ENCODE measurements at places on chromosomes 1 and 21.

GRCh38 chr21:34833465-34833864 lies 164.7 kb downstream of the CLIC6 start:
- peak; percentile 40 for DNase-seq

GRCh38 chr1:97304366-97304765 lies 582.8 kb downstream of the PTBP2 start:
- DNase-seq, result no peak

DNA sequence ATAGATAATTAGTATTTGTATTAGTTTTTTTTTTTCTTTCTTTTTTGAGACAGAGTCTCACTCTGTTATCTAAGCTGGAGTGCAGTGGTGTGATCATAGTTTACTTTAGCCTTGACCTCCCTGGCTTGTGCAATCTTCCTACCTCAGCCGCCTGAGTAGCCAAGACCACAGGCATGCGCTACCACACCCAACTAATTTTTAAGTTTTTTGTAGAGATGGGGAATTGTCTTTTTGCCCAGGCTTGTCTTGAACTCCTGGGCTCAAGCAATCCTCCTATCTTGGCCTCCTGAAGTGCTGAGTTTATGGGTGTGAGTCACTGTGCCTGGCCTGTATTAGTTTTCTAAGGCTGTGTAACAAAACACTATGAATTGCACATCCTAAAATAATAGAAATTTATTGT lies 58.3 kb downstream of the MSH4 start:
- no peak for DNase-seq

- DNase-seq, result no peak
Observed at GRCh38 chr1:78799926-78800325, 150.3 kb downstream of the IFI44 start.

GRCh38 chr1:65207317-65207716 lies 59.3 kb downstream of the AK4 start:
- DNase-seq, result peak; percentile 67

DNA sequence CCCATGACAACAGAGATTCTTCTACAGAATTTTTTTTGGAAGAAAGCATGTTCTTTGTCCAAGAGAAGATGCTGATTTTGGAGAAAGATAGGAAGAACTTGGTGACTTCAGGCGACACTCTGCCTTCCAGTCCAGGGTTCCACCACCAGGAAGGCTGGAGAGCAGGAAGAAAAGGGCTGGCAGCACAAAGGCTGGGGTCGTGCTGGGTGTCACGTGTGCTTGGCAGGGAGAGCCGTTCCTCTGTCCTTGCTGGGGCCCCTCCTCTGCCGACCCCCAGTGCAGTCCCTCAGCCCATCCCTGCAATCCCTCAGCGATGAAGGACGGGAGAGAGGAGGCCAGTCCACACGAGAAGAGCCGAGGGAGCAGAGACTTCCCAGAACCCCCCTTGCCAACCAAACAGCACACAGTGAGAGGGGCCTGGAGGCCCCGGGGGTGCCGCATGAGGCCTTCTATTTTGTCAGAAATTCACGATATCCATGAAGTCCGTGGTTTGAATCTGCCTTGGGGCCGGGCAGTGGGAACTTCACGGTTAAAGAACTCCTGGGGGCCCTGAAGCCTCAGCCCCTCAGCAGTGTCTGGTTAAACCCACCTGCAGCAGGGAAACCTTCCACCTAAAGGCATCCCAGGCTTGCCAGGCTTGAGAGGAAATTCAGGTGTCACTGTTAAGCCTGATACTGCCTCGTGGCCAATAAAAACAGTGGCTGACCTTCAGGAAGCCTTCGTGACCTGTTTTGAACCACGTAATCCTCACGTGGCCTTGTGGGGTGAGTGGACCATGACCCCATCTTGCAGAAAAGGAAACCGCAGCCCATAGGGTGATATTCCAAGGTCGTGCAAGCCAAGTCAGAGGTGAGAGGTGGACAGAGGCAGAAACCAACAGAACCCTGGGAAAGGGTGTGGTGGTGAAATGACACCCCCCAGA lies 3.4 kb downstream of the KRTAP10-12 start:
- DNase-seq, result no peak

DNA sequence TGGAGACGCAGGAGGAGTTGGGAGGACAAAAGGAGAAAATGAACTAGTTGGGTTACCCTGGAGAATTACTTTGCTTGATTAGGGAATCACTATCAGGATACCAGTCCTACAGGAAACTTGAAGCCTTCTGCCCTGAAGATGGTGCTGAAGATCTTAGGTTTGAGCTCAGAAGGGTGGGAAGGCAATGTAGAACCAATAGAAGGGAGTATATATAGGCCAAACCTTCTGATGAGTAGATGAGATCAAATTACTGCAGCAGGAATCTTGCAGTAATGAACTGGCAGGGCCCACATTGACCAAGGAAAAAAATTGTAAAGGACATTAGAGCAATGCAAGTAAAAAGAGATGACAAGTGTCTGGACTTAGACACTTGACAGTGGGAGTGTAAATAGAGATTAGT lies 116.3 kb upstream of the CACYBP start:
- no peak for DNase-seq

DNA sequence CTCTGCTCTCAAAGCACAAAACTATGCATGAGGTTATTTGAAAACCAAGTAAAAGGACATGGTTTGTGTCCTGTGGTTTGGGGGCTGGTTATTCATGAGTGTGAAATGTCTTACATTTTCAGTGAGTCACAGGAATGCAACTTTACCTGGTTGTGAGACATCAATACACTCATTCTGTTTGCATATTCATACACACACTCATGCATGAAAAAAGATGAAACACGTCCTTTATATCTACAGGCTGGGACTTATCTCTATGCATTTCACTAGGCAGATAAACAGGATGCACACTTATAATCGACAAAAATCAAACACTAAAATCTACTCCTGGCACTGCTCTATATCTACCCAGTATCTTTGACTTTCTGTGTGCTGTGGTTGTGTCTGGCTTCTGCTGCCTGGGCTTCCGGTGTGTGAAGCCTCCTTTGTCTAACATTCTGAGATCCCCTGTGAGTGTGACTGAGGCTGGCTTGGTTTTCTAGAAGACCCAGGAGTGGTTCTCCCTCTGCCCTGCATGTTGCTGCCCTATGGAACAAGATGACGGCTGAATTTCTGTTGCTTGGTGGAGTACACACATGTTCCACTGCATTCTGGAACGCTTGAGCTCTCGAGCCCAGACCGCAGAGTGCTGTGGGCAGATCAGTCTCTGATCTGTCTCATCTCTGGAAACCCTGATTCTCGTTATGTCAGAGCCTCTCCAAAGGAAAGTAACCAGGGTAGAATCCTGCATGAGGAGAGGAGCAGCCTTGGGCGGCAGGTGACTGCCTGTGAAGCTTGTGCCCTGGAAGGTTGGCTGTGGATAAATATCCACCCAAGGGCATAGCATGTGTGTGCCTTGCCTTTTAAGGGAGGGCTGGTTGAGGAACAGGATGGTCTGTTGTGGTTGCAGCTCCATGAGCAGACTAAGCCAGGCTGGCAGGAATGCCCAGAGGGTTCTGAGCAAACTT lies 19.7 kb upstream of the FASLG start:
- DNase-seq, result no peak

DNA sequence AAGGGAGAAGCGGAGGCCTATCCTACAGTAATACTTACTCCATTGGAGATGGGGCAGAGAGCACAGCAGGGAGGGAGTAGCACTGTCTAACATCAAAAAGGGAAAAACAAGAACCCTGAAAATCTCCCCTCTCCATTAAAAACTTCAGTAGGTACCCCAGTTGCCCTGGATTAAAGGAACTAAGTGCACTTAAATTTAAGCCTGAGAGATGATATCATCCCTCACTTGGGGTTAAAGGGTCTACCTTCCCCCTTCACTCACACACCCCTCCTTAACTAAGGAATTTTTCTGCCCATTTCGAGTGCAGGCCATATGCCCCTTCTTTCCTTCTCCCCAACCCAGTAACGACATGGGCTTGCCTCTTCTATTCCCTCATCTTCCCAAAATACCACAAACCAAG lies 3.7 kb upstream of the MTMR11 start:
- no peak for DNase-seq

GRCh38 chr1:160091666-160092223 lies 6.7 kb downstream of the IGSF8 start:
- DNase-seq, result no peak

DNA sequence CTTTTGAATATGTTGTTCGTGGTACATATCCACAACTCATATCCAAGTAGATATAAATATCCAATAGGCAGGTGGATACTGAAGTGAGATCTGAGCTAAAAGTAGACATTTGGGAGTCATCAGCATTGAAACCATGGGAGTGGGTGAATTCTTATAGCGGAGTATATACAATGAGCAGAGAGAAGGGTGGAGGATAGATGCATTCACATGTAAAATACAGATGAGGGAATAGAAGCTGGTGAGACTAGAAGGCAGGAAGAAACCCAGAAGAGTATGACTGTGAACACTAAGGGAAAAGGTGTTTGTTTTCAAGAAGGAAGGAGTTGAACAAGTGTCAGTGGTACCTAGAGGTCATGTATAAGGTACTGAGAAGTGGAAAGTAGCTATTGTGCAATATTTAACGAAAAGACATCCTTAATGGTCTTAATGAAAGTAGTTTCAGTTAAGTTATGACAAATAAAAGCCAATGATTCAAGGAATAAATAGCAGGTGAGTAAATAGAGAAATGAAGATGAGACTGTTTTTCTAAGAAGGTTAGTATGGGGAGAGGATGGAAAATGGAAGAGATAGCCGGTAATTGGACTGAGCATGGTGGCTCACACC lies 181.6 kb upstream of the CACYBP start:
- no peak for DNase-seq

DNA sequence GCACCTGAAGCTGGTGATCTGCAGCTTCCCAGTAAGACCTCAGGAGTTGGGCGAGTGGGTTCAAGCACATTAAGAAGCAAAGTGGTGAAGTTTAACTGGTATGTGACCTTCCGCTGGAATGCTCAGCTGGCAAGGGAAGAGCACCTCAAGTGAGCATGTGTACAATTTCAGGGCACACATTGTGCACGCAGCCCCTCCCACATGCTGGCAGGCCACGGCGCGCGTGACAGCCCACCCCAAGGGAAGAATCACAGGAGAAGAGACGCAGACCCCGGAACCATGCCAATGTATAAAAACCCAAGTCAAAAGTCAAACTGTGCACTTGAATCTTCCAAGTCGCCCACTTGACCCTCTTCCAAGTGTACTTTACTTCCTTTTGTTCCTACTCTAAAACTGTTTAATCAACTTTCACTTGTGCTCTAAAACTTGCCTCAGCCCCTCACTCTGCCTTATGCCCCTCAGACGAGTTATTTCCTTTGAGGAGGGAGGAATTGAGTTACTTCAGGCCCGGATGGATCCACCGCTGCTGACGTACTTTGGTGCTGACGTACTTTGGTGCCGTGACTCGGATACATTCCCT lies 20.0 kb downstream of the LRRC3 start:
- DNase-seq, result no peak

GRCh38 chr1:246595146-246595545 lies 28.9 kb downstream of the CNST start:
- no peak for DNase-seq

- no peak for DNase-seq
Observed at GRCh38 chr1:25757151-25757845, 42.7 kb upstream of the SELENON start.

GRCh38 chr1:202656951-202657646 lies 53.2 kb downstream of the SYT2 start:
- DNase-seq, result no peak

DNA sequence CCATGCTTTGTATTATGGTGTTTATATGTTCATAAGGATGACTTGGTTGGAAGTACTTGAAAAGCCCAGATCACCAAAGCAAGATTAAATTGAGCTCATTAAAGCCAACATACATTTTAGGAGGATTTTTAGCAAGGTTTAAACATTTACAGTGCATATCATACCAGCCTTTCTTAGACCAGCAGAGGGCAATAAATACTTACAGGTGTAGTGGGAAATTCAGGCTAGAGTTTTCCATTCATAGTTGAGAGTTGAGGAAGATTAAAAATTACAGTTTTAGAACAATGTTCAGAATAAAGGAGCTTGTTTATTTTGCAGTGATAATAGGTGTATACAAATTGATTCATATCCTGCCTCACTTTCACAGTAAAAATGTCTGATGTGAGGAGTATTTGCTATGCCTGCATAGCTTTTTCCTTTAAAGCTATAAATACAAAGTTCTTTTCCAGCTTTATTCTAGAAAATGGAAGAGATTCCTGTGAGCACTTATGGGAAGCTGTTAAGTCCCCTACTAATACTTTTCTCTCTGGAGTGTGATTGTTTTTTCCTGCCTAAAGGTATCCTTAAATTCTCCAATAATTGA lies 35.3 kb downstream of the DTL start:
- DNase-seq, result peak; percentile 59

- DNase-seq, result peak; percentile 32
Observed at GRCh38 chr1:212149566-212149965, 114.0 kb downstream of the DTL start.

GRCh38 chr1:117164209-117164608 lies 42.7 kb upstream of the TRIM45 start:
- no peak for DNase-seq
